Thoracic aorta endothelial cell (primary cell): ENCODE measurements at places on chromosomes 2 and 18. TPM values are rescaled to one million over a fixed set of nuclear protein-coding genes. Genes with fewer than 3 reads are reported as not detected.

The CHRNA1 gene
- total RNA-seq, result 0.07 and 1.2 TPM in 2 replicates

The SKOR2 gene
- not detected in 2 replicates for total RNA-seq

The LOXHD1 gene
- not detected in 2 replicates for total RNA-seq

The TWIST2 gene
- 2.6 and 4.5 TPM in 2 replicates for total RNA-seq
